ENCODE measurements at places on chromosomes 6 and 20.

- DNase-seq, result no peak
Observed at GRCh38 chr6:111110036-111110435, 22.7 kb downstream of the SLC16A10 start.

DNA sequence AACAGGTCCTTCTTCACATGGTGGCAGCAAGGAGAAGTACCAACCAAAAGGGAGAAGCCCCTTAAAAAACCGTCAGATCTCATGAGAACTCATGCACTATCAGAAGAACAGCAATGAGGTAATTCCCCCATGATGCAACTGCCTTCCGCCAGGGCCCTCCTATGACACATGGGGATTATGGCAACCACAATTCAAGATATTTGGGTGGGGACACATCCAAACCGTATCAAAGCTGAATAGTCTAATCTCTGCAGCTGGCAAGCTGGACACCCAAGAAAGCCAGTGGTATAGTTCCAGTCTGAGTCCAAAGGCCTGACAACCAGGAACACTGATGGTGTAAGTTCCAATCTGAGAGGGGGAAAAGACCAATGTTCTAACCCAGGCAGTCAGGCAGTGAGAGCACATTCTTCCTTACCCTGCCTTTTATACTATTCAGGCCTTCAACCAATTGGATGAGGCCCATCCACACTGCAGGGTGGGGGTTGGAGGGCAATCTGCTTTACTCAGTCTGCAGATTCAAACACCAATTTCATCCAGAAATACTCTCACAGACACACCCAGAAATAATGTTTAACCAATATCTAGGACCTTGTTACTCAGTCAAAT is 17.9 kb upstream of the CNKSR3 start:
- no peak for DNase-seq

DNA sequence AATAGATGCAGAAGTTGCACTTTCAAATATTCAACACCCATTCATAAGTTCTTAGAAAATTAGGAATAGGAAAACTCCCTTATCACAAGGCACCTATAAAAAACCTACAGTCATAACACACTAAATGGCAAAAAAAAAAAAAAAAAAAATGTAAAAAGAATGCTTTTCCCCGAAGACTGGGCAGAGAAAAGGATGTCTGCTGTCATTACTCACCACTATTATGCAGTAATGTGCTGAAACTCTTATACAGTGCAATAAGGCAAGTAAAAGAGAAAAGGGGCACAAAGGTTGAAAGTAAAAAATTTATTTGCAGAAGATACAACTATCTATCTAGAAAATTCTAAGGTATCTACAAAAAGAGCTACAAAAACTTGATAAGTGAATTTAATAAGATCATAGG is 607.8 kb upstream of the ARID1B start:
- DNase-seq, result no peak

GRCh38 chr6:12165722-12166280 is 124.4 kb upstream of the EDN1 start:
- no peak for DNase-seq

DNA sequence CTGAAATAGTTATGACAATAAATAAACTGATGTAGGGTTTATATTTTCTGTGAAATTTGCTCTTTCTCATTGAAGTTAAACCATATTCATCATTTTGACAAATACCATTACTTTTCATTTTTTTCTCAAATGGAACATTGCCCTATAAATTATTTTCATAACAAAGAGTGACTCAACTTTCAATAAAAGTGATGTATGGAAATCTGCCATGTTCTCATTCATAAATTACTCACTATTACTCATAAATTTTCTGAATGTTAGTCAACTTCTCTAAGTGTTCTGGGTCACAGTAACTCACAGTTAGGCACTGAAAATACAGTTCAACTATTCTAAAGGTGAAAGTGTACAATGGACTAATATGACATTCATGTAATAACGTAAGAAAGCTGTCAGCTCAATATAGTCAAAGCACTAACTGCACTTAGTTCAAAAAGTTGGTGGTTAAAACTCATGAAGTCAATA is 19.0 kb upstream of the STX11 start:
- DNase-seq, result peak; percentile 21

DNA sequence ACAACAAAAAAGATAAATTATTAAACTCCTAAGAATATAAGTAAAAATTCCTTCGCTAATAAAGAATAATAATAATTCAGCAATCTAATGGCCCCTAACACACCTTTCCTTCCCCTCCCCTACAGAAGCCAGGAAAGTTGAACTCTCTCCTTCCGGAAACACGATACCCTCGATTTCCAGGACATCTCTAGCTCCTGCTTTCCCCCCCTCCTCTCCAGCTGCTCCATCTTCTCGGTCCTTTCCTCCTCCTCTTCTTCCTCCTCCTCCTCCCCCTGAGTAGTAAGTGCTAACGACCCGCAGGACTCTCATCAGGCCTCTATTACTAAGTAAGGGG is 603 bp downstream of the TASP1 start:
- DNase-seq, result peak; percentile 10

DNA sequence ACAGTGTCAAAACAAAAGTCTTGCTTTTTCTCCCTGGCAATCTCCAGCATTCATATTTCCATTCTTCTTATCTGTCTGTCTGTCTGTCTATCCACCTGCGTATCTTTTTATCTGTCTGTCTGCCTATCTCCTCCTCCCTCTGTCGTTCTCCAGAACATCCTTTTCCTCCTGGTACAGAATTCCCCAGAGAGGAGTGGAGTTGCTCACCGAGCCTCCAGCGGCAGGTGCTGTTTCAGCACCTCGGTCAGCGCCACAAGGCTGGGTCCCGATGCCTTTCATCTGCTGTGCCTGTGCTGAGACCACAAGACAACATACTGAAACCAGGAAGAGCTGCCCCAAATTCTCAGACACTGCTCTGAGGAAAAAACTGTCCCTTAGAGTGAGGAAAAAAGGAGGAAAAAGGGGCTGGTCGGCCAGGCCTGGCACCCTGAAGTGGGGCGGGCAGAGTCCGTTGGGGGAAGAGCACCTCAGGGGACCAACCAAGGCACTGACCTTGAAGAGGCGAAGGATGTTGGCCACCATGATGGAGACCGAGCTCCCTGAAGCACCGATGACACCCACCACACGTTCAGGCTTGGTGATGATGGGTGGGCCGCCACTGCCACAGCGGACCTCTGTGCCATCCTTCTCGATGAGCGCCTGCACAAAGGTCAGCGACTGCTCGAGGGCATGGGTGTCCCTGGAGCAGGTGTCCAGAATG is 13.3 kb downstream of the GRM4 start:
- DNase-seq, result peak; percentile 75

- peak; percentile 41 for DNase-seq
Observed at GRCh38 chr20:25296094-25297093, 48.5 kb downstream of the PYGB start.

GRCh38 chr20:5078399-5078958 is 41.3 kb downstream of the PCNA start:
- DNase-seq, result peak; percentile 42

DNA sequence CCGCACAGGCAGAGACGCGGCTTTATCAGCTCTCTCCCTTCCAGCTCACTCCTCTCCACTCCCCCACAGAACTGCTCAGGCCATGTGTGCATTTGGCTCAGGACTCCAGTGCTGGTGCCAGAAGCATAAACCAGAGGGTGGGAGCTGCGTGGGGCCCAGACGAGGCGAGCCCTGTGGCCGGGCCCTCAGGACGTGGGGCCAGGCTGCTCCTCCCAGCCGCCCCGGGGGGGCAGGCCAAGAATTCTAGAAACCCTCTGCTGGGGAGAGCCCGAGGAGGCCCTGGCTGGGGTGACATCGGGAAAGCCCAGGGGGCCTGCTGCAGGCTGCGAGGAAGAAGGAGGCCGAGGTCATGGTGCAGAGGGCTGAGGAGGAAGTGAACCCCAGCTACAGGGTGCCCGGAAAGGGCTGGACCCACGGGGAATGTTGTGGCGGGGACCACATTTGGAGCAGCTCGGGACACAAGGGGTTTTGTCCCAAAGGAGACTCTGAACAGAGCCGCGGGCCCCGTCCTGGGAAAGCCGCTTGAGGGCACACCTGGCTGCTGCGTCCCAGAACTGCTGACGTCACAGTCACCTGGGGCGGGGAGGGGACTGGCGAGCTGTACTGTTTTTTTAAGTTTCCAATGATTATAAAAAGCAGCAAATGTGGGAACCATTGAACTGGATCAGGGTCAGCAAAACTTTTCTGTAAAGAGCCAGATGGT is 107.1 kb downstream of the BANF2 start:
- DNase-seq, result no peak

DNA sequence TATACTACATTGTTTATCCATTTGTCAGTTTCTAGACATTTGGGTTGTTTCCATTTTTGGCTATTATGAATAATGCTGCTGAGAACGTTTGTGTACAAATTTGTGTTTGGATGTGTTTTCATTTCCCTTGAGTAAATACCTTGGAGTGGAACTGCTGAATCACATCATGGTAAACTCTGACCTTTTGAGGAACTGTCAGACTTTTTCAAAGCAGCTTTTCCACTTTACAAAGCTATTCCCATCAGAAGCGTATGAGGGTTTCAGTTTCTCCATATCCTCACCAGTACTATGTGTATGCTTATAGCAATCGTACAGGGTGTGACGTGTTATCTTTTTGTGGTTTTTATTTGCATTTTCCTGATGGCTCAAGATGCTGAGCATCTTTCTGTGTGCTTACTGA is 103.7 kb downstream of the MYO6 start:
- DNase-seq, result no peak

GRCh38 chr20:11917663-11918062 is at the start of gene BTBD3:
BTBD3 (plus strand) TSS chr20:11917893; CDS start chr20:11918276, 383 bp downstream.
- DNase-seq, result no peak
